ENCODE measurements at places on chromosomes 16 and 17.

- DNase-seq = no peak
Observed at GRCh38 chr17:39640591-39641031, 3.7 kb downstream of the STARD3 start.

GRCh38 chr17:18138065-18138749 lies 29.7 kb downstream of the MYO15A start:
- DNase-seq = no peak

GRCh38 chr16:67115639-67116038 lies 5.9 kb downstream of the PHAF1 start:
- no peak for DNase-seq

DNA sequence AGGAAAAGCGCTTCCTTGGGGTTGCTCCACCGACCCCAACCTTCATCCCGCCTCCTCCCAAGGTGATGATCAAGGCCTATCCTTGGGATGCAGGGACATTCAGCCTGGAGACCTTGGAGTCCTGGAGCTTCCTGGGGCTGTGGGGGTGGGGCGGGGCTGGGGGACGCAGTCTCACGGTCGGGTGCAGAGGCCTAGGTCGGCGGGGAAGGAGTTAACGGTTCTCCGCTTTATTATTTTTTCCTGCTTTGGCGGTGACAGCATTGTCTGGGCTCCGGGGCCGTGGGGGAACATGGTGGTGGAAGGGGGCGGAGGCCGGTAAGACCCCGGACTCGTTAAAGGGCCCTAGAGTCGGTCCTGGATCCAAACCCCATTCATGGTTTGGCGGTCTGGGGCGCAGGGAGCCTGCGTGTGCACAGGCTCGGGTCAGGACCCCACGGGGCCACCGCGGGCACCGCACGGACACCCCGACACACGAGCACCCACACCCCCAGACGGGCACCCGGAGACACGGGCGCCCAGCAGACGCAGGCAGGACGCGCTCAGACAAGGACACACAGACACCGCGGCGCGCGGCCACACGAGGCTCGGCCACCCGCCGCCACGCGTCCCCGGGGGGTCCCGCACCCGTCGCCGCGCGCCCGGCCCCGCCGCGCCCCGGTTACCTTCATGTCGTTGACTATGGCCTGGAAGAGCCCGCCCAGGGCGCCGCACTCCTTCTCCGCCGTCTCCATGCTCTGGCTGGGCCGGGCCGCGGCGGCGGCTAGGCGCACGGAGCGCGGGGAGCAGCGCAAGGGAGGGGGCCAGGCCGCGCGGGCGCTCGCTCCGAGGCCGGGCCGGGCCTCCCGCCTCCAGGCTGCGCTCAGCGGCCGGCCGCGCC lies 554 bp downstream of the MTSS2 start:
- no peak for DNase-seq

DNA sequence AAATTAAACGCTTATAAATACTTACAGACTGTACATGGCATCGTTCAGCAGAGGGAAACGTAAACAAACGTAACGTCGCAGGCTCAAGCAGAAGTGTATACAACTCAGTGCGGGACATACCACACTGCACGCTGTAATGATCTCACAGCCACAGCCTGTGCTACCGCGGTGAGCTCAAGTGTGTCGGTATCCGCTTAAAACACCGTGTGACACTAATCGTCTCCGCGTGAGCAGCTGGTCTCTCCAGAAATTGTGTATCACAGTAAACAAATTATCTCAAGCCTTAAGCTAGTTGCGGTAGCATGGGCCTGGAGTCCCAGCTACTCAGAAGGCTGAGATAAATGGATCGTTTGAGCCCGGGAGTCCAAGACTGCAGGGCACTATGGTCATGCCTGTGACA lies 115.3 kb downstream of the ANKRD11 start:
- DNase-seq = no peak

DNA sequence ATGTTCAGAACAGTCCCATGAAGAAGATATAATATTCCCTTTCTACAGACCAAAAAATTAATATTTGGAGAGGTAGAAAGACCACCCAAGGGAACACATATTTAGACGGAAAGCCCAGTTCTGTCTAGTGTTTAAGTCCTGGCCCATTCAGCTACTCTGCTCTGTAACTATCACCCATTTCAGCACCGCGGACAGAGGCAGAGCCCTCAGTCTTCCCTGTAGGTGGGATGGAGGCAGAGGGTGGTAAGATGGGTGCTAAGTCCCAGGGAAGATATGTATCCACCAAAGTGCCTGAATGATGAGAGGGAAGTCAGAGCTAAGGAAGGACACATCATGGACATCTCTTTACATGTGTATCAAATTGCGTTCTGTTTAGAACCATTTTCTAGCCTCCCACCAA lies 27.8 kb upstream of the C16orf78 start:
- no peak for DNase-seq

- DNase-seq = no peak
Observed at GRCh38 chr16:87790292-87791100, 24.7 kb upstream of the KLHDC4 start.

- no peak for DNase-seq
Observed at GRCh38 chr16:68375801-68376536, 65.2 kb downstream of the PRMT7 start.

DNA sequence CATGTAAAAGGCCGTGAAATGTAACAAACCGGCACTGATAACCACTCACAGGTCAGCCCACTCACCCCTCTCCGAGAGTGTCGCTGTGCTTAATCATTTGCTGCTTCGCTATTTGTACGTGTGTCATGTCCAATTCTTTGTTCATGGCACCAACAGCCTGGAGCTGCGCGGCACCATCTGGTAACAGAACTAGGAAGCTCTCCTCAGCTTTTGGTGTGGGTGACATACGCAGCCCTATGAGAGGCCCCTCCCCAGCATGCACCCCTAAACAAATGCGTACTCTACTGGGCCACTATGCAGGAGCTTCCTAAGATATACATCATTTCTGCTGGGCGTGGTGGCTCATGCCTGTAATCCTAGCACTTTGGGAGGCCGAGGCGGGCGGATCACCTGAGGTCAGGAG lies 2.3 kb upstream of the PECAM1 start:
- DNase-seq = no peak

DNA sequence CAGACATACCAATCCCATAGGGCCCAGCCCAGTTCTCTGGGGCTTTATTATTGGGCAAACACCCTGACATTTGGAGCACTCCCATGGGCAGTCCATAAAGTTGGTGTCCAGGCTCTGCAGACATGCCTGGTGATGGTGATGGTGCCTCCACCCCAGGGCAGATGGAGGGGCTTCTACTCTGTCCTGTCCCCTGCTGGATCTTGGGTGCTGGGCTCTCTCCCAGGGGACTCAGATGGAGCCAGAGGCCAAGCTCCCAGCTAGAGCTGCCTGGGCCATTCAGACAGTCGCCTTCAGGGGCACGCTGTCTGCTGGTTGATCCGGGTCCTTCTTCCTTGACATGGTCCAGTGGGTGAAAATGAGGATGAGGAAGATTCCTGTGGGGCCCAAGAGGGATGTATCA lies 10.6 kb downstream of the CDH16 start:
- no peak for DNase-seq

DNA sequence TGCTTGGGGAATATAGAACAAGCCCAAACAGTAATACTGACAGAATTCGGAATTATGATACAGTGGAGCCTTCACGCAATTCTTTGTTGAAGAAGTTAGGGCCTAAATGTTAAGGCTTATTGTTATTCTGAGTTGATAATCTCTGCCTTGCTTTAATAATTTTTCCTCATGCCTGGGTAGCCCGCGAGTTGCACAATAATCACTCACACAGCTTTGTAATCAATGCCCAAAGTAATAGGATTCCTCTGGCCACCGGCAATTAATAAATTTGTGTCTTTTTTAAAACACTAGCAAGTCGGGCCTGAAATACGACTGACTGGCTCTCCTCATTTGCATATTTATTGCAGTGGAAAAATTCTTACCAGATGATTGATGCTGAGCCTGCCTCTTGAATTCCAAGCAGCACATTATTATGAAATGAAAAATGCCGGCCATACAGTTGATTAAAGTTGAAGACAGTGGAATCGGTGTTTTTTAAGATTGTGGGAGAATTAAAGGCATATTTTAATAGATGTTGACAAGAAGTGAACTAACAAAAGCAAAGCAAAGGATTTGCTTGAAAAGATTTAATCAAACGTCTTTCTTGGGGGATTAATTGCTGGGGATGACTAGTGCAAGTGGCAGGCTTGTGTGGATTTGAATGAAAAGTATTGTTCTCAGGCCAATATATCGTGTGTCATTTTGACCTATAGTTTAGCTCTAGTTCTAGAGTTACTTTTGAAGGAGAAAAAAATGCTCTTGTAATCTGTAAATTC lies 30.2 kb downstream of the AATF start:
- DNase-seq = no peak

- no peak for DNase-seq
Observed at GRCh38 chr17:64378890-64379354, 11.7 kb downstream of the PECAM1 start.

DNA sequence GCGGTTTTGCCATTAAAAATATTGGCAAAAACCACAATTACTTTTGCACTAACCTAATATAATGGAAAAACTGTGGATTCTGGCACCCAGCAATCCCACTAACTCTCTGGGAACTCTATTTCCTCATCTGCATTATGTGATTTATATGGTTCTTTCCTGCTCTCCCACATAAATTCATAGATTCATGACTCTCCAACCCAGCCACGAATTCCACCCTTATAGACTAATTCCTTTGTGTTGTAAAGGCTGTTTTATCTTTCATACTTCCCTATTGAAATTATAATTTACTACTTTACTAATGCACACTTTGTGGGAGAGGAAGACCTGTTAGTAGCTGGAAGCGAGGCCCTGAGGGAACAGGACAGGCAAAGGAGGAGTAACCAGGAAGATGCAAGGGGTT lies 88.4 kb upstream of the GNAO1 start:
- DNase-seq = no peak

GRCh38 chr16:15993946-15994665 lies 44.7 kb downstream of the ABCC1 start:
- DNase-seq = no peak

- no peak for DNase-seq
Observed at GRCh38 chr16:73526011-73526804, 478.3 kb upstream of the ZFHX3 start.

GRCh38 chr17:42573095-42573494 lies 4.4 kb downstream of the PSMC3IP start:
- DNase-seq = no peak

DNA sequence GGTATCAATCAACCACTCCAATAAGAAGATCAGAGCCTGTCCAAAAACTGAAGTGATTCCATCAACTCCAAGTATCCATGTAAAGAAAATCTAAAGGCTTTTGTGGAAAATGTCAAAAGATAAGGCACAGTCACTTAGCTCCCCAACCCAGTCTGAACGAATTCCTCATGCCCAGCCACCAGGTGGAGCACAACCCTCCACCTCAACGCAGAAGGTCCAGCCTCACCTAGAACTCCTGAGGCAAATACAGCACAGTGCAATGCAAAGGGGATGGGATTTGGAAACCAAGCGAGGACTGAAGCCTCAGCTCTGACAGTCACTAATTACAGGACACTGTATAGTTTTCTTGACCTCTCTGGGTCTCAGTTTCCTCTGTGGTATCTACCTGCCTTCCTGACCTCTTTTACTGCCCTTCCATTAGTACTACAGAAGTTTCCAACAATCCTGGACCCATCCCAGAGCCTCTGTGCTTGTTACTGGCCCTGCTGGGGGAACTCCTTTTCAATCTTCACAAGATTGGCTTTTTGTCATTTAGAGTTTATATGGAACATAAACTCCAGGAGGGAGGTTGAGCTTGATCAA lies 2.0 kb downstream of the NCBP3 start:
- no peak for DNase-seq

GRCh38 chr16:79257953-79258490 lies 342.5 kb downstream of the MAF start:
- no peak for DNase-seq

DNA sequence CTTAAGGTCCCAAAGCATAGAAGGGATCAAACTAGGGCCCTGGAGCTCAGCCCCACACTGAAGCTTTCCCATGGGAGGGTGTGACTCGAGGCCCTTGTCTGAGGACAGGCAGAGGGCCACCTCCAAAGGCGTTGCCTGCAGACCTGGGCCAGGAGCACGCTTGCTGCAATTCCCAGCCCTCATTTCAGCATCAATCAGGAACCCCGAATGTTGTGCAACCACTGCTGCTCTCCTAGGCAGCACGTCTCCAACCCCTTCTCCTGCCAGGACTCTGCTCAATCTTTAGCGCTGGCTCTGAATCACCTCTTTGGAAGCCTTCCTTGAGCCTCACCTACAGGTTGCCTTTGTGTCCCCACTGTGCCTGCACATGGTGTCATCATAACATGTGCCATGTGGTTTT lies 14.0 kb upstream of the ATP2C2 start:
- no peak for DNase-seq

DNA sequence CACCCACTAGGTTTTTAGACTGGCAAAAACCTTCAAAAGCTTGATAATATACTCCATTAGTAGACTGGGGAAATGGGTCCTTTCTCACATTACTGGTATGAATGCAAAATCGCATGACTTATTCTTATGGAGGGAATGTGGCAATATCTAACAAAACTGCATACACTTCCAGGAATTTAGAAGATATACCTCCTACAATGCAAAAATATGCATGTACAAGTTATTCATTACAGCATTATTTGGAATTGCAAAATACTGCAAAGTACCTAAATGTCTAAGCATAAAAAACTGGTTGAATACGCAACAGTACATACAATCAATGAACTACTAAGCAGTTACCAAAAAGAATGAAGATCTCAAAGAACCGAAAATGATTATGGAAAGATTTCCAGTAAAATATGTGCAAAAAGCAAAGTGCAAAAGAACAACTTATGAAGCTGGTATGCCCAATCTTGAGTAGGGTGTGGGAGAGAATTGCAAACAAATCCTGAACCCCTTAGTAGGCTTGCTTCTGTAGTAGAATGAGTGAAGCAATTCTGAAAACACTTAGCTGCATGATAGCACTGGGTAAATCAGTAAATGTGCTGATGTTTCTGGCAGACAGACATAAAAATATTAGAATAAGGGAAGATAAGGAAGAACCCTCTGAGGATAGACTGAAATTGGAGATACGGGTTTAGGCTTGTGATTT lies 180.1 kb downstream of the PARN start:
- no peak for DNase-seq

GRCh38 chr17:11269210-11269609 lies 28.2 kb downstream of the SHISA6 start:
- no peak for DNase-seq

GRCh38 chr16:25111403-25112166 lies at the start of gene LCMT1:
LCMT1 (plus strand) TSS chr16:25111742; CDS start chr16:25111884, 142 bp downstream.
- peak; percentile 85 for DNase-seq

- no peak for DNase-seq
Observed at GRCh38 chr16:88306860-88307545, 75.8 kb upstream of the ZNF469 start.

All from activated T-helper 1 cell treated with anti-CD3 and anti-CD28 coated beads, Interleukin-2, amount 50 U/mL, for 16 hours (primary cell).